ENCODE measurements at places on chromosomes 4 and X.

DNA sequence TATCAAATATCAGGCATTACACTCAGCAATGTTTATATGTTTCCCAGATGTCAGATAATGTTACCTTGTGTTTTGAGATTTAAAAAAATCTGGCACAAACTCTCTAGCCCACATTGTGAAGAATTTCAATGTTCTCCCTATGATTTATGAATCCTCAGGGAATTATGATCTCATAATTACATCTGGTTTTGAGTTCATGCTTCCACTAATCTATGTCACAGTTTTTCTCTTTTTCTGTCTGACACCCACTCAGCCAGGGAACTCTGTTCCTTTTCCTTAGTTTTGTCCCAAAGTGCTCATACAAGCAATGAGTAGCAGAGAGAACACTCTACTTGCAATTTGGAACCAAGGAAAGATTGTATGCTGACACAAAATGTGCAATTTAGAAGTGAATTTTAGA lies 212.1 kb upstream of the POF1B start:
- DNase-seq, result no peak

DNA sequence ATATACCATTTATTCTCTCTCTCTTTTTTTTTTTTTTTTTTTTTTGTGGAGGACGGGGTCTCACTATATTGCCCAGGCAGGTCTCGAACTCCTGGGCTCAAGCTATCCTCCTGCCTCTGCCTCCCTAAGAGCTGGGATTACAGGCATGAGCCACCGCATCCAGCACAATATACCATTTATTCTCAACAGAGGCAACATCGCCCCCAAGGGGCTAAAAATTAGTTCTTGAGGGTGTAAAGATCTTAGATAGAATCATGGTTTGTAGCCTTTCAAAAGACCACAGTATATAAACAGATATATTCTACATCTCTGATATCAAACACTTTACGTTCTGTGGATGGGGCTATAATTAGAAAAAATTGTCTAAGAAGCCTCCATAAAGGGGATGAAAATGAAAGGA lies 39.8 kb upstream of the TCEAL2 start:
- no peak for DNase-seq

DNA sequence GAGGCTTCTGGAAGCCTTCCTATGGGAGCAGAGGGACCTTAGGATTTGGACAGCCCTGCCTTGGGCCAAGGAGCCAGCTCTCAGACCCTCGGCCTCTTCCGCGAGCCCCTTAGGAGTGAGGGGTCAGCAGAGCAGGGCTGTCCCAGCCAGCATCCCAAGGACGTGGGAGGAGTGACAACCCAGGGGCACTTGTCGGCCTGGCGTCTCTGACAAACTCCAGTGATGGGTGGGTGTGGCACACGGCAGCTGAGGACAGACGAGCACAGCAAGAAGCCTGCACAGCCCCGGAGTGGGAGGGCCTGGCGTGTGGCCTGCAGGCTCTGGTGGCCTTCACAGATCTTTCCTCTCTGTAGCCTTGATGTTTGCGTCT lies 11.6 kb upstream of the TNIP2 start:
- no peak for DNase-seq

GRCh38 chr4:15410750-15411149 lies 17.1 kb upstream of the C1QTNF7 start:
- no peak for DNase-seq

- DNase-seq, result no peak
These were observed 179.9 kb upstream of the BCOR start for GRCh38 chrX:40277672-40278071.

DNA sequence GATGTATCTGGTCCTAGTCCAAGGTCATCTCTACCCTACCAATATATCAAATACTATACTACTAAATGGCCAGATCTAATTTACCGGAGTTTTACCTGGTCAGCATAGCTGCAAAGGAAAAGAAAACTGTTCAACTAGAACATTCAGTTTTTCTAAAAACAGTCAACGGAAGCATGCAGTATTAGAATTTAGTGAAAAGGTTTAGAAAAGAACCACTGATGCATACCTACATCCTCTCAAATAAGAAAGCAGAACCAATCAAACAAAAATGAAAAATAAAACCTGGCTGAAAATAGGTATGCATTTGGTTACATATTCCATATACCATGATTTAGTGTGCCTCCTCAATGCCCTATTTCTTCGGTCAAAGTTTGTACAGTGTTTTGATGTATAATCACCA lies 140.0 kb downstream of the CHM start:
- DNase-seq, result no peak

- DNase-seq, result no peak
These were observed 445.6 kb downstream of the IQCM start for GRCh38 chr4:149370002-149370401.

- DNase-seq, result no peak
These were observed 72.0 kb upstream of the MTNR1A start for GRCh38 chr4:186627226-186627865.

- DNase-seq, result no peak
These were observed 132.4 kb downstream of the ENOX2 start for GRCh38 chrX:130770615-130771014.

DNA sequence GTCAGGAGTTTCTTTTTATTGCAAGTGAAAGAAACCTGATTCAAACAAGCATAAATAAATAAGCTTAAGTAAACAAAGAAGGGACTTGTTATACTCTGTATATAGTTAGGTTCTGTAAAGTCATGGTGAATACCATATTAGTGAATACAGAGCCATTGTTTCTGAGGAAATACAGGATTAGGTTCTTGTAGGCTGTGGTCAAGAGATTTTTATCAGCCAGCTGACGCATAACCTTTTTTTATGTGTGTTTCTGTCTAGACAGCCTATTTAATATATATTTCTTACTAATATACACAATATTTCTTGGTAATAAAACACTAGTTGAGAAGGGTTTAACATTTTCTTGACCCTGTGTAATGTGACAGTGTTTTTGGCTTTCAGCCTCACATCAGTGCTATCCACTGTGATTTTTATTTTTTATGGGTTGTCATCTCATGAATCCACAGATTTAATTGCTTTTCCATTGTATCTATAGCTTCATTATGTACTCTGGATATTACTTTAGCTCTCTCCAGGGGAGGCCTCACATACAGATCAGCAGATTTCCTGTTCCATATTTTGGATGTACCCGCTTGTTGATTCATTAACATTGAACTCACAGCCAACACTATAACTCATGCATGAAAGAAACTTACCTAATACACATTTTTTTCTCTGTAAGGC lies 8.0 kb downstream of the HERC3 start:
- DNase-seq, result no peak

GRCh38 chrX:25941087-25941486 lies 197.1 kb upstream of the MAGEB18 start:
- no peak for DNase-seq

DNA sequence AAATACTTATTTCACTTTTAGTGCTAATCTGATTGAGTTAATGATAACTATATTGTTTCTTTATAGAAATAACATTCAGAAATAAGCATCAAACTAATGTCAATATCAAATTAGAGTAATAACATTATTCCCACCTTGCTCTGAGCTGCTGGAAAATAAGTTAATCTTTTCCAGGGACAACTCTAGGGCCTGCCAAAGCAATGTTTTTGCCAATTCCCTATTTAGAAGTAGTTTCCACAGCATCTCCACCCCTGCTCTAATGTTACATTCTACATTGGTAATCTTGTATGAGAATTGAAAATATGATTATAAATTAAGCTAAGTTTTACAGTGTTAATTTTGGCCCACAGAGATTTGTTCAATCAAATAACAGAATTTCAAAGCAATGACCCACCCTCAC lies 68.3 kb downstream of the REELD1 start:
- DNase-seq, result no peak

GRCh38 chr4:99735822-99736221 lies 78.2 kb upstream of the C4orf54 start:
- no peak for DNase-seq
